Panc1 (cell line): ENCODE measurements at places on chromosomes 1 and 21. TPM values are rescaled to one million over a fixed set of nuclear protein-coding genes. Genes with fewer than 3 reads are reported as not detected.

GRCh38 chr1:153626904-153627714 lies at the start of gene S100A13:
S100A13 (minus strand) TSS chr1:153627505; CDS start chr1:153626472, 1,033 bp downstream.
- DNase-seq, result no peak

GRCh38 chr21:38916214-38916964 lies 110.7 kb downstream of the ETS2 start:
- no peak for DNase-seq

GRCh38 chr1:228860911-228861831 lies 125.9 kb downstream of the RHOU start:
- DNase-seq, result peak; percentile 80

Gene PNRC2
- total RNA-seq, result 97.4 TPM

Gene FCER1A
- total RNA-seq, result not detected

DNA sequence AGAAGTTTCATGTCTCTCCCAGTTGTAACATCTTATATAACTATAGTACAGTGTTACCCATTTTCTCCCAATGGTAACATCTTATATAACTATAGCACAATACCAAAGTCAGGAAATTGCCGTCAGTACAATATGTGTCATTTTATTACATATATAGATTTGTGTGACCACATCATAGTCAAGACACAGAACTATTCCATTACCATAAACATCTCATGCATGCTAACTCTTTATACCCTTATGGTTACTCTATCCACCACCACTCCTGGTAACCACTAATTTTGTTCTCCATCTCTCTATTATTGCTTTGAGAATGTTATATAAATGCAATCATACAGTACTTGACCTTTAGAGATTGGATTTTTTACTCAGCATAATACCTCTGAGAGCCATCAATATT lies 120.7 kb downstream of the BACH1 start:
- no peak for DNase-seq

DNA sequence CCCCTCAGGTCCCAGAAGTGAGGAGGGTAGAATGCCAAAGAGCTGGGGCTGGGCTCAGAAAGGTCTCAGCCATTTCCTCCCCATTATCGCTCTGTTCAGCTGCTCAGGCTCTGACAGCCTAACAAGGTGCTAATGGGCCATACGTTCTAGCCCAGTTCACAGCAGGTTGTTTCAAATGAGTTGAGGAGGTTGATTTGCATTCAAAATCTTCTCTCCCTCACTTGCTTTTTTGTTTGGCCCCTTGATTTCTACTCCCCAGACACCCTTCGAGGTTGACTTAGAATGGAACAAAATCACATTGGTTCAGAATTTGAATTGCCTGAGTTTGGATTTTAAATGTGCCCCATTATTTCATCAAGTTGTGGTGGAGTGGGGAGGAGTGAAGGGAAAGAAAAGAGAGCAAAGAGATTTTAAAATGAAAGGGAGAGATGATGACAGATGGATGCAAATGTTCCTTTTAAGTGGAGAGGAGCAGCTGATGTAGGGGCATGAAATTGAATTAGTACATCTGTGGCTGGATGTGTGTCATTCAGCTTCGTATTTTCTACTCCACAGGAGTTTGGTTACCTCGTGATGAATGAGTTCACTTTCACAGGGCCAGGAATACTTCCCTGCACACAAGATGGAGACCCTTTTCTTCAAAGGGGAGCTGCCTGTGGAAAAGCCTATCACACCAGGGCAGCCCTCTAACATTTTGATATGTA lies 425.8 kb upstream of the CAMK1G start:
- DNase-seq, result no peak

Gene CLDN8
- total RNA-seq, result not detected

GRCh38 chr1:231214918-231215680 lies 25.9 kb upstream of the GNPAT start:
- DNase-seq, result no peak

GRCh38 chr21:39392981-39393380 lies 44.1 kb upstream of the HMGN1 start:
- DNase-seq, result no peak

GRCh38 chr1:219959540-219960203 lies 31.3 kb upstream of the SLC30A10 start:
- DNase-seq, result no peak

- no peak for DNase-seq
These were observed 196.9 kb upstream of the TMEM51 start for GRCh38 chr1:14956579-14957195.

Gene AIRE
- not detected for total RNA-seq

Gene ZMYND12
- 0.57 TPM for total RNA-seq

- no peak for DNase-seq
These were observed 20.3 kb downstream of the RXRG start for GRCh38 chr1:165424454-165425216.

- no peak for DNase-seq
These were observed 1.4 kb downstream of the ATF3 start for GRCh38 chr1:212609701-212610574.

DNA sequence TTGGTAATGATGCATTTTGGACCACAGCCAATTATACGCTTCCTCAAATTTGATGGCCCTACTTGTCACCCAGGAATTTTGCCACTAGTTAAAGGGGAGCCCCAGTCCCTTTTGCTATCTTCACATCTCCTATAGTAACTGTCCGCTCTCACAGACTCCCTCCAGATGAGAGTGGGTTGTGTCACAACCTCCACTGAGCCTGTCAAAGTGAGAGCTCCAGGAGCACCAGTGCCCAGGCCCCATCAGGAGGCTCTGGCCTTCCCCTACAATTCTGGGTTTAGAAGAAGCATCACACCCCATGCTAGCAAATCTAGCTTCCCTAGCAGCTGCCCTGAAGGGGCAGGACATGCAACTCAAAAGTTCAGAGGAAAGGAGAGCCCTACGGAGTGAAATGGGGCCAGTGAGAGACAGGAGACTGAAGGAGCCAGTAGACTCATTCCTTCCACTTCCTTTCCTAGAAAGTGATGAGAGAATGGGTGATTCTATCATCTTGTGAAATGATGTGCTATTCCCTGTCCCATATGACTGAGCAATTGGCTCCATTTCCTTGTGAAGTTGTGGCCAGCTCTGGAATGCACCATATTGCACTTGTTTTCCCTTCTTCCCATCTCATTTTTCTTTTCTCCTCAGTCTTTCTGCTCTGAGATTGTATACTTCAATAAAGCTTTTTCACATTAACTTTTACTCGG lies 541.3 kb downstream of the DPYD start:
- DNase-seq, result no peak

Gene RGS18
- total RNA-seq, result not detected

Gene SPRR2E
- not detected for total RNA-seq

Gene TLR5
- 0.21 TPM for total RNA-seq

GRCh38 chr1:3068564-3069431 lies at the start of gene PRDM16:
PRDM16 (plus strand) TSS chr1:3069203; CDS start chr1:3069260, 57 bp downstream.
- DNase-seq, result no peak

Gene HSD11B1
- total RNA-seq, result not detected

Gene MYOCOS
- not detected for total RNA-seq

GRCh38 chr1:233446935-233447334 lies 119.4 kb downstream of the MAP3K21 start:
- no peak for DNase-seq

- DNase-seq, result no peak
These were observed 21.0 kb downstream of the CNIH4 start for GRCh38 chr1:224377676-224378006.

Gene UBE2U
- not detected for total RNA-seq

Gene FCGR3A
- total RNA-seq, result 0.13 TPM

Gene NUP133
- total RNA-seq, result 39.5 TPM

DNA sequence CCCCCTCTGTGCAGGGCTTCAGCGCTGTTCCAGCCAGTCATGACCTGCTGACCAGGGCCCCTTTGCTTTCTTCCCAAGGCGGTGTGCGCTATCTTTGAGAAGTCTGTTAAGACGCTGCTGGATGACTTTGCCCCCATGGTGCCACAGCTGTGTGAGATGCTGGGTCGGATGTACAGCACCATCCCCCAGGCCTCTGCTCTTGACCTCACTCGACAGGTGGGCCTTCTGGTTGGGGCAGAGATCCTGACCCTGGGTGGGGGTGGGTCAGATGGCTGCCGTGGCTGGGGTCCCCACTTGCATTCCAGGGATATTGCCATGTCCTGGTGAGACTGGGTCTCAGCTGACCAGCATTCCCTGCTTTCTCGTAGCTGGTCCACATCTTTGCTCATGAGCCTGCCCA lies 9.0 kb upstream of the DPH2 start:
- DNase-seq, result no peak

Gene PIP5K1A
- 78.9 TPM for total RNA-seq

GRCh38 chr1:42531043-42531442 lies 68.0 kb downstream of the CCDC30 start:
- DNase-seq, result no peak

DNA sequence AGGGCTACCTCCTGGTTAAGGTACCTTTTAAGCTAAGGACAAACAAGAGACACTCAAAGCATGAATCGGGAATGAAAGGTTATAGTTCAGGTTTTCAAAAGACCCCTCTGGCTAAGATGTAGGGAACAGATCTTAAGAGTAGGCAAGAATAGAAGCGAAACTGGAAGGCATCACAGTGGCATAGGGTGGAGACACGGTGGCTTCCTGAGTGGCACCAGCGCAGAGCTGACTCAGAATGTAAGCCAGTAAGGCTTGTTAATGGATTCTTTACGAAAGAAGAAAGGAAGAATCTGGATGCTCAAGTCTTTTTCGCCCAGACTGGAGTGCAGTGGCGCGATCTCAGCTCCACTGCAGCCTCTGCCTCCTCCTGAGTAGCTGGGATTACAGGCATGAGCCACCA lies 21.2 kb downstream of the PADI6 start:
- no peak for DNase-seq

- no peak for DNase-seq
These were observed 285.7 kb downstream of the S1PR1 start for GRCh38 chr1:101522486-101522885.

DNA sequence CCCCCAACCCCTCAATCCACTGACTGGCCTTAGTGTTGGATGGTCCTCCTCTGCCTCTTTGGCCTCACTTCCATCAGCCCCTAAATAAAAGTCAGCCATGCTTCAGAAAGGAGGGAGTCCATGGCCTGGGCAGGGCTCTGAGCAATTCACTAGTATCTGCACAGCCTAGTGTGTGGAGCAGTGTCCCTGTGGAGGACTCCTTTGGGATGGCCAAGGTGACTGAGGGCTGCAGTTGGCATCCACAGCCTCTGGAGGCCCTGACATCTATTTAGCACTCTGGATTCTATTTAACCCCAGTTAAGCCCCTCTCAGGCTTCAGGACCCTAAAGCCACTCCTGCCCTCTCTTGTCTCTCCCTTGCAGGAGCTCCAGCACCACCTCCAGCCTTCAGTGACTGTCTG lies 3.6 kb downstream of the THEM5 start:
- no peak for DNase-seq
